ENCODE measurements at places on chromosomes 7 and 10.

DNA sequence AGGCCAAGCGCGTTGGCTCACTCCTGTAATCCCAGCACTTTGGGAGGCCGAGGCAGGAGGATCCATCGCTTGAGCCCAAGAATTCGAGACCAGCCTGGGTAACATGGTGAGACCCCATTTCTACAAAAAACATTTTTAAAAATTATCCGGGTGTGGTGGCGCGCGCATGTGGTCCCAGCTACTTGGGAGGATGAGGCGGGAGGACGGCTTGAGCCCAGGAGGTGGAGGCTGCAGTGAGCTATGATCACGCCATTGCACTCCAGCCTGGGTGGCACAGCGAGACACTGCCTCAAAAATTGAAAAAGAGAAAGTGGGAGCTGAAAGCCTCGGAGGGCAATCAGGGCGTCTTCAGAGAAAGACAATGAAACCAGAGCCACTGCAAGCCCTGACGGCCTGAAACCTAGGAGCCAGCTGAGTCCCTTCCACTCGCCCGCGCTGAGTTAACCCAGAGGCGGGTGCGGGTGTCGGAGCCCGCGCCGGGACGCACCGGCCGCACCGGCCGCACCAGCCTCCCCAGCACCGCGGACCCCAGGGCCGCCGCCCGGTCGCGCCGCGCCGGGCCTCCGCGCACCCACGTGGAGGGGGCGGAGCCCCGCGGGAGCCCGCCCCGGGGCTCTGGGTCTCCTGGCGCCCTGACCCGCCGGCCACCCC is 22.4 kb downstream of the ZFAND2A start:
- no peak for DNase-seq

GRCh38 chr7:106072715-106073091 is 39.4 kb downstream of the SYPL1 start:
- DNase-seq: no peak

- DNase-seq: no peak
Measured at GRCh38 chr10:96249264-96249663, 22.1 kb downstream of the BLNK start.

GRCh38 chr10:13047529-13048206 is 46.2 kb upstream of the CCDC3 start:
- no peak for DNase-seq

DNA sequence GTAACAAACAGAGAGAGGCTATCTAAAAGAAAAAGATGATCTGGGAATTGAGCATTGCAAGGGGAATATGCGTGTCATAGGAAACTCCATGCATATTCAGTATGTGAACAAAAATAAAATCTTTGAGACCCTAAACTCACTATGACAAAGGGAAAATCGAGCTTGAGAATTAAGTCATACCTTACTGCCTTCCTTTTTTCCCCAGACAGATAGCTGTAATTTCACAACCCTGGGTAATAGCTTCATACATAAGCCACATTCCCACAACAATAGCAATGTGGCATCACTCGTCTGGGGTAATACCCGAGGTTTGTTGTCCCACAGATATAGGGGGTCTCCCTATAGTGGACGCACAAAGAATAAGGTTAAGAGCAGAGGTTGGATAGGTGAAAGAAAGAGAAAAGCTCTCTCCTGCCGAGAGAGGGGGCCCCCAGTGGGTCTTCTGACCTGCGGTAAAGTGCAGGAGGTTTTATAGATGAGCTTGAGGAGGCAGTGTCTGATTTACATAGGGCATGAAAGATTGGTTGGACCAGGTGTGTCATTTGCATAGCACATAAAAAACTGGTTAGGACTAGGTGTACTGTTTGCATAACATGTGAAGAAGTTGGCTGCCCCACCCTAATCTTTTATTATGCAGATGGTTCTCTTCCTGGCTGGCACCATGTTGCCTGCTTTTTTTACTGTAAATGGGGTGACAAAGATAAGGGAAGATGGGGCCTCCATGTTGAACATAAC is 11.6 kb downstream of the CYP3A43 start:
- DNase-seq: no peak

DNA sequence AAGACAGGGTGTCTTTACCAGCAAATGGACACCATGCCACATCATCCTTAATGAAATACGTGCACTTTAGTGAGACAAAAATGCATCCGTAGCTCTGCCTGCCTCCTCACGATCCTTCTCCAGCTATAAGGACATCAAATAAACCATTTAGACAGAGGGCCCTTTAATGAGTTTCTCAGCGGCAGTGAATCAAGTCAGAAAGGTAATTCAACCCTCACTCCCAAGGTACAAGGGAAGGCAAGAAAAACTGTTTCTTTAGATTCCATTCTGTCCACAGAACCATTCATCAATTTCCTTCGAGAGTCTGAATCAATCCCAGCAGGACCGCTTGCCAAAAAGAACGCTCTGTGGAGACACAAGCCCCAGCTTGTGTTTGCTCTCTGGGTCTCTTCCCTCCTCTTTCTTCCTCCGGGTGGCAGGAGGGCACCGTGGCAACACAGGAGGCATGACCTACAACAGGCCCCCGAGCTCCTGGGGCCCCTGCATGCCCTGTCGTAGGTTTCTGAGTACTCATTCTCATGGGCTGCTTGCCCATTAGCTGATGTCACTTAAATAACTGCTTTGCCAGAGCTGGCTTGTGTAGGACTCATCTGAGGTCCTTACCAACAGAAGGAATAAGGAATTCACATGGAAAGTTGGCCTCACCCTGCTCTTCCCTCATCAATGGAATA is 297.8 kb upstream of the PRKCQ start:
- DNase-seq: no peak

DNA sequence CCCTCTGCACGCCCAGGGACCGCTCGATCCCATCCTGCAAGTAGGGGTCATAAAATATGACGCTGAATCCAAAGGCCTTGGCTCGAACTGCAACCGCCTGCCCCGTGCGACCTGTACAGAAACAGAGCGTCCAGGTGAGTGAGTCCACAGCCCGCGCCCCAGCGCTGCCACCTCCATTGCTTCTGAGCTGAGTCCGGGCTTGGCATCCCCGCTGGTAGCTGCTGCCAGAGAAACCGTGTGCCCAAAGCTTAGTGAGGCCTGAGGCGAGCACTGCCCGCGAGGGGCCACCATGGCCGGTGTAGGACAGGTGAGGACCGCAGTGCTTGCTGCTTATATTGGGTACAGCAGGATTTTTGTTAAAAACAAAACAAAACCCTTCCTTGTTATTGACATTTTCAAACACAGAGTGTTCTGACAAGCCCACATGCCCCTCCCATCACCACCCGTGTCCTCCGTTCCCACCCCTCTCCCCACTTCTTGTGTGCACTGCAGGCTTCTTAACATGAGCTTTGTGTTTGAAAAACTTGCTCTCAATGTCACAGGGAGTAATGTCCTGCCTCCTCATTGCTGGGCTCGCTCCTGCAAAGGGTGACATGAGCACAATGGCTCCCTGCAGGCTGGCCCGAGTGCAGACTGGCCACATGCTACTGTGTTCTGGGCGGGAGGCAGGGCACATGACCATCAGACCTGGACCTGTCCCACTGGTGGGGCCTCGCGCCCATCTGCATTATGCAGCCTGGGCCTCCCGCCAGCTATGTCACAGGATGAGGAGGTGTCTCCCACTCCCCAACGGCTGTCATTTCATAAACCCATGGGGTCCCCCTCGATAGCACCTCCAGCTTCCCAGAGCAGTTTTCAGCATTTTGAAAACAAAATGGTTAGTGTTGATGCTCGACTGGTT is 52.9 kb downstream of the ZRANB1 start:
- DNase-seq: no peak

DNA sequence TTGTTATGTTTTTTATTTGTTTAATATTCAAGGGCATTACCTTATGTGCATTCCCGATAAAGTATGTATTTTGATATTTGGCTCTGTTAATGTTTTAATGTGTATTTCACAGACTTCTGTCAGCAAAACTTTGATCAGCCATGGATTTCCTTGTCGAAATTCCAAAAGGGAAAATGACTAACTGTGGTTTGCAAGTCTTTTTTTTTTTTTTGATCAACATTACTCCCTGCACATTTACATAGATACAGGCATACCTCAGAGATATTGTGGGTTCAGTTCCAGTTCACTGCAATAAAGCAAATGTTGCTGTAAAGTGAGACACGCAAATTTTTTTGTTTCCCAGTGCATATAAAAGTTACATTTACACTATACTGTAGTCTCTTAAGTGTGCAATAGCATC is 351.9 kb downstream of the CXCL12 start:
- DNase-seq: no peak

DNA sequence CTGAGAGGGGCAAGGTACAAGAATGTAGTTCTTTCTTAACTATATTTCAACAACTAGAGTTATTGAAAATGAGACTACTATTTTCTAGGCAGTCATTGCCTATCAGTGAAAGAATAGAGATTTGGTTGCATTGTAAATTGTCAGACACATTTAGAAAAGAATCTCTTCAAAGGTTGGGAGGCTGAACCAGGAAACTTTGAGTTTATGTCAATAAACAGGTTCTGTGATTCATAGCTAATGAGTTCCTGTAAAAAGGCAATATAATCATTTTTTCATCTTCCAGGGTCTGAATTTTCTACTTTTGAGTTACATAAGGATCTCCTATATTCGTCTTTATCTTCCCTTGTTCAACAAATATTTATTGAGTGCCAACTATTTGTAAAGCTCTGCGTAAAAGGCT is 47.1 kb downstream of the MAGI2 start:
- DNase-seq: no peak

- no peak for DNase-seq
Measured at GRCh38 chr7:42964849-42965805, 33.0 kb downstream of the MRPL32 start.
